ENCODE measurements at places on chromosomes 12 and 14.

DNA sequence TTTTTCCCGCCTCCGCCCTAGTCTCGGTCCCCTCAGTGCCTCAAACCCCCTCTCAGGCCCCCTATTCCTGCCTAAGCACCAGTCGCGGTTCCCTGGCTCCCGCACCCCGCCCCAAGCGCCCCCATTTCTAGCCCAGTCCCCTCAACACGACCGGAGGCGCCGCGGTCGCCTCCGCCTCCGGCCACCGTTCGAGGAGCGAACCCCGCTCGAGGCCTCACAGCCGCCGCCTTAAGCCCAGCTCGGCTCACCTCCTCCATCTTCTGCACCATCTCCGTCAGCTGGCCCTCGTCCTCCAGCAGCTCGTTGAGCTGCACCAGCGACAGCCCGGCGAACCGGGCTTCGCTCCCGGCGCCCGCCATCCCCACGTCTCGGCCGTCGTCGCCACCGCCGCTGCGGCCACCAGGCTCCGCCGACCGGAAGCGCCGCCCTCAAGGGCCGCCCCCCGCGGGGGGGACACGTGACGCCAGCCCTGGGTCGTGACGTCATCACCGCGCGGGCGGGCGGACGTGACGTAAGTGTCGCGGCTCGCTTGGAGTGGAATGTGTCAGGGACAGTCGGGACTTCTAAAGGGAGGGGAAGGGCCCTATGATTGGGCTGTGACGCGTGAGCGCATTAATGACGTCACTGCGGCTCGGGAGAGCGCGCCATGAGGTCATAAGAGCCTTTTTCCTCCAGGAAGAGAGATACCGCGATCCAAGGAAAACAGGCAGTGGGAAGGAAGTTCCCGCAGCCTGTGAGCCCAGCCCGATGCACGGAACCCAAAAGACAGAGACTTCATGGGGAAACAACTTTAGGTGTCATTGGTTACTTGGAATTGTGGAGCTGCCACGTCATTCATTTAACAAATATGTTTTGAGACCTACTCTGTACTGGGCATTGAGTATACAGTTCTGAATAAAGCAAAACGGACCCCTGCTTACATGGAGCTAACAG is at the start of gene VPS37B:
TSS of gene VPS37B (minus strand) at position 421 of the 933 bp plus-strand sequence. CDS start at position 359, 62 bp downstream.
- peak; percentile 66 for DNase-seq

DNA sequence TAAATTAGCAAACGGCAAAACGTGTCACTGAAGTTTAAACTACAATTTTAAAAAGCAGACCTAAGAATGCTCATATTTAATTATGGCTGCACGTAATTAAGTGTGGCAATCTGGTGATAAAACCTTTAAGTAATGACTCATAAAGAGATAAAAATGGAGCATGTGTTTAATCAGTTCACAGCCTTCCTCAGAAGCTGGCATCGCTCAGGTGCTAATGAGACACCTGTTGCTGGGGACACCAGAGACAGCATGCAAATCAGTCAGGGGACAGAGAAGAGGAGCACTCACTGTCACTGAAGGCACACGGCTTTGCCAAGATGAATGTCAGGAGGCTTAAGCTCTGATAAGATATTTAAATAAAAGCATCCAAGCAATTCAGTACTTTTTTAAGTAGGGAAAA is 840.3 kb downstream of the GALC start:
- no peak for DNase-seq

GRCh38 chr12:49341777-49342065 is 4.7 kb upstream of the C1QL4 start:
- no peak for DNase-seq

GRCh38 chr12:1453810-1454209 is 140.6 kb downstream of the FBXL14 start:
- no peak for DNase-seq

DNA sequence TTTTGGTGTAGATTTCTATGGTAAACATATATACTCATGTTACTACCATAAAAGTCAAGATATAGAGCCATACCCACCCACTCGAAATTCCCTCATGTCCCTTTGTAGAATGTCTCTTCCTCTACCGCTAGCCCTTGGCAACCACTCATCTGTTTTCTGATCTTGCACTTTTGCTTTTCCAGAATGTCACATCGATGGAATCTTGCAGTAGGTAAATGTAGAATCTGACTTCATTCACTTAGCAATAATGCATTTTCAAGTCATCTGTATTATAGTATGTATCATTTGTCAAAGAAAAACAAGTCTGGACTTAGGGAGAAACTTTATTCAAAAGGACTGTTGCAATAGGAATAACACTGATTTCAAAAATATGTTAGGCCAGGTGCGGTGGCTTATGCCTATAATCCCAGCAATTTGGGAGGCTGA is 19.3 kb upstream of the CLEC2D start:
- no peak for DNase-seq

DNA sequence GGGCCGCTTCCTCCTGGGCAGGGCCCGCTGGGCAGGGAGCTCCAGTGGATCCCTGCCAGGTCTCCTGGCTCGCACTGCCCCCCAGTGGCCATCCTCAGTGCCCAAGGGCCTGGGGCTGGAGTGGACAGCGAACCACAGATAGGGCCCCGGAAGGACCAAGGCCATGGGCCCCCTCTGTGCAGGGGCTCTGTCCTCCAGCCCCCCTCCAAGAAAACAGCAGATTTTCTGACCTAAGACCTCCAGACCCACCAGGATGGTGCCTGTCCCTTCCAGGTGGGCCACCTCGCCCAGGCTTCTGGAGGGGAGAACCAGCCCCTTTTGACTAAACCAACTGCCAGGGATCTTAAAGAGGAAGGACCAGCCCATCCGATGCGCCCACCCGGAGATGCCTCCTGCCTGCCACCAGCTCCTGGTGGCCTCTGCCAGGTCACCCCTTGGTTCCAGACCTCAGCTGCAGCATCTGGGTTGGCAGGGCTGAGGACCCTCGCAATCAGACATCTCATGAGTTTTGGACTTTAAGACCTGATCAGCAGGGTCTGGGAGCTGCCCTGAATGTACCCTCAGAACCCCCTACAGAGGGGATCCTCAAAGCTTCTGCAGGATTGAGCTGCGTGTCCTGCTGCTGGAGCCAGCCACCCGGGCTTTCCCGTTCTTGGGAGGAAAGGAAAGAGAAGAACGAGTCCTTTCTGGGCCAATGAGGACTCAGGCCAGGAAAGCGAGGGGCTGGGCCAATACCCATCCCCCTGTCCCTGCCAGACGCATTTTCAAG is 325.8 kb upstream of the DIO3 start:
- DNase-seq, result no peak

- DNase-seq, result no peak
Measured at GRCh38 chr12:6771509-6772330, 600 bp upstream of the LAG3 start.

- DNase-seq, result no peak
Measured at GRCh38 chr12:71725011-71725410, 29.7 kb upstream of the RAB21 start.

GRCh38 chr12:46342562-46343033 is 30.0 kb downstream of the SLC38A2 start:
- no peak for DNase-seq

DNA sequence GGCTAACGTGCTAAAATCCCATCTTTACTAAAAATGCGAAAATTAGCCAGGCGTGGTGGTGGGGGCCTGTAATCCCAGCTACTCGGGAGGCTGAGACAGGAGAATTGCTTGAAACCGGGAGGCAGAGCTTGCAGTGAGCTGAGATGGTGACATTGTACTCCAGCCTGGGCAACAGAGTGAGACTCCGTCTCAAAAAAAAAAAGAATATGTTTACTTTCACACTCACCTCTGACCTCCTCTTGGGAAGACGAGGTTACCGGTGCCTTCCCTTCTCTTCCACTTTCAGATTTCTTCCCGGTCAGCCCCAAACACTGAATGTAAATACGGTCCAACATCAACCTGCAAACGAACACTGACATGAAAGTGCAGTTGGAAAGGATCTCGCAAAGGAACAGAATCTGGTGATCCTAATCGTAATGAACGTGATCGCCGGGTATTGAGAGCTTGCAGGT is 31.8 kb upstream of the PPP1R13B start:
- DNase-seq, result no peak

DNA sequence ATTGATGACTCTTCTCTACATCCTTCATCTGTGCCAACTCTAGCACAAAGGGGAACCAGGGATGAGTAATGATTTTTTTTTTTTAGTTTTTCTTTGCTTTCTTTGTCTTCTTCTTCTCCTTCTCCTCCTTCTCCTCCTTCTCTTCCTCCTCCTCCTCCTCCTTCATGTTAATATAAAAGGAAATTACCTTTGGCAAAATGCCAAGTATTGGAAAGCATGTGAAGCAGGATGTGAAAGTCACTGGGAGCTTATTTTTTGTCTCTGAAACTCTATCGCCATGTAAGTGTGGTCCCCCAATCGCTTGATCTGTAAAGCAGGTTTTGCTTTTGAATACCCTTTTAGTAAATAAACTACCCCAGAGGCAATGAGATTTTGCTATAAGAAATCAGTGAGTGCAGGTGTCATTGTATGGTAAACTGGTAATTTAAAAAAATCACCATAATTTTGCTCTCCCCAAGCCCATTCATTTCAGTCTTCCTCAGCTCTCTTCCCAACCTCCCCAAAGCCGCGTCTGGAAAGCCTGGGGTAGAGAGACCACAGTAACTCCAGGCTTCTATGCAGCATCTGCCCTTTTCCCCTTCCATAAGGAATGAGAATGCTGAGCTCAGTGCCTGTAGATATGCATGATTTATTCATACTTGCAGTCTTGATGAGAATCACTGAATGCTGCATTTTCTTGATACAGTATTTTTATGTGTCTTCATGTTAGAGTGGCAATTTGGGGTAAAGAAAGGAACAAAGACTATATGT is 388.7 kb downstream of the TMEM117 start:
- no peak for DNase-seq

GRCh38 chr12:57221169-57221917 is 4.7 kb downstream of the NXPH4 start:
- DNase-seq, result no peak

DNA sequence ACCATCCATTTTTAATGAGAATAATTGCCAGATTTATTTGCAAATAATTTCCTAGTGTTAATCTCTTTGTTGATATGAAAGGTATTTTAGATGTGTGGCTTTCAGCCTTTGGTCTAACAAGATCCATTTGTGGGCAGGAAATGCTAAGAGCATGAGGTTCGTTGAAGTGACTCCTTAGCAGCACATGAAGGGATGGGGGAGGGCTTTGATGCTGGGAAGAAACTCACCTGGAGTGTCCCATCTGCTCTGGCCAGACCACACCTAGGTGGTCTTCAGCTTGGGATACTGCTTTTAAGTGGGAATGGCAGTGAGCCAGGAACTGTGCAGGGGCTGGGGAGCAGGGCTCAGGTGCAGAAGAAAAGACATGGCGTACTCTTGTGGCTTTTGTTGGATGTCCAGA is 13.6 kb downstream of the SFSWAP start:
- no peak for DNase-seq

- DNase-seq, result peak; percentile 65
Measured at GRCh38 chr12:130826151-130826801, 12.8 kb downstream of the STX2 start.

DNA sequence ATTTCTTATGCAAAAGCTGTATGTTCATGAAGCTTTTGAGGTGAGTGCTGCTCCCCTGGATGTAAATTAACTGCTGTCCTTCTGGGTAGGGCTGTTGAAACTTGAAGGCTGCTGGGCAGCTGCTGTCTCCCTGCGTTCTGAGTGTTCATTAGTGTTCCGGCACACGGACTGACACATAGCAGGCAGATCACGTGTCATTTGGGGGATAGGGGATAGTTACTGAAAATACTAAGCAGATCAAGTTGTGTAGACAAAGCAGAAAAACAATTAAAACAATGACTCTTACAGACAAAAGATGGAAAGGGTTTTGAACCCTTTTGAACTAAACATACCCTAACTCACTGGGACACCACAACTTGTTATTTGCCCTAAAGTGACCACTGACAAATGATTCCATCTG is 82.5 kb downstream of the PRICKLE1 start:
- DNase-seq, result no peak

DNA sequence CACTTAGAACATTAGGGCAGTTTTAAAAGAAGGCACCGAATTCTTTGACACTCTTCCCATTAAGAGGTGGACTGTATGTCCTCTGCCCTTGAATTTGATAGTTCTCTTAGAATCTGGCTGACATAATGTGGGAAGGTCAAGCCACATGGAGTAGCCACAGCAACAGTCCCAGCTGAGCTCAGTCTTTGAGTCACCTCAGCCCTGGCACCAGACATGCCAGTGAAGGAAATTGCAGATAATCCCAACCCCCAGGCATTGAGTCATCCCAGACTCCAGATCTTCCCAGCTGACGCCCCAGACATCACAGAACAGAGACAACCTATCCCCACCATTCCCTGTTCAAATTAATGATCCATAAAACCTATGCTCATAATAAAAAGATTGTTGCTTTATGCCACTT is 83.4 kb downstream of the GTF2A1 start:
- no peak for DNase-seq

GRCh38 chr14:74217672-74218448 is 21.4 kb upstream of the VSX2 start:
- DNase-seq, result peak; percentile 55

GRCh38 chr12:110077800-110078199 is 29.5 kb upstream of the C12orf76 start:
- no peak for DNase-seq

DNA sequence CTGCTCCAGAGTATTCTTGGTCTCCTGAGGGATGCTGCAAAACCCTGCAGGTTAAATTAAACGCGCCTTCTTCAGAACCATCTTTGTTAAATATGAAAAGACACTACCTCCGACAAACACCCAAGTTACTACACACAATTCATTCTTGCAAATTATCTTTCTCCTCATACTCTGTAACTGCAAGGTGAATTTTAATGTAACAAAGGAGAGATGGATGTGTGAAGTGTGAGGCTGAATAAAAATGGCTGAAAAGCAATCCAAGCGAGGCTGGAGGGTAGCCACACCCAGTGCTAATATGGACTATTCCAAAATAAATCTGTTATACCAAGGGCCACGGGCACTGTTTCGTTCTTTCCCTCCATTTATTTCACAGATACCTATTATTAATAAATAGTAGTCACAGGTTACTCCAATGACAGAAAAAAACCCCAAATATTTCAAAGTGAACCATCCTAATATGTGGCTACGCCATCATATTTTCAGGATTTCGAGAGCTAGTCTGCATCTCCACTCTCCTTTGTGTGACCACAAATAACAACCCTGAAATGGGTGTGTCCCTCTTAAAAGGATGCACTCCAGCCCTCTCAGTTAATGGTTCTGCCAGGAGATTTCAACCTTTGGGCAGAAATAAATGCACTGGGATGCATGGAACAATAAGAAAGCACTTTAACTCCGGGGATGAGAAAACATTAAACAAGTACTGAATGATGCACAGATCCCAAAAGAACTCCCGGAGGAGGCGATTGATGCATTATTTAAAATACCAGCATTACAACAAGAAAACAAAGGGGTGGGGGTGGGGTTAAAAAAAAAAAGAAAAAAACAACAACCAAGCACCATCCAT is 53.1 kb upstream of the CCDC175 start:
- DNase-seq, result no peak

GRCh38 chr14:61171727-61172126 is 109.4 kb downstream of the TMEM30B start:
- DNase-seq, result no peak

GRCh38 chr12:2804393-2805142 is 7.9 kb upstream of the ITFG2 start:
- DNase-seq, result no peak

- no peak for DNase-seq
Measured at GRCh38 chr14:88232771-88233170, 90.3 kb downstream of the KCNK10 start.
